RPMI8226 (cell line): ENCODE measurements at places on chromosomes 16 and 17.

DNA sequence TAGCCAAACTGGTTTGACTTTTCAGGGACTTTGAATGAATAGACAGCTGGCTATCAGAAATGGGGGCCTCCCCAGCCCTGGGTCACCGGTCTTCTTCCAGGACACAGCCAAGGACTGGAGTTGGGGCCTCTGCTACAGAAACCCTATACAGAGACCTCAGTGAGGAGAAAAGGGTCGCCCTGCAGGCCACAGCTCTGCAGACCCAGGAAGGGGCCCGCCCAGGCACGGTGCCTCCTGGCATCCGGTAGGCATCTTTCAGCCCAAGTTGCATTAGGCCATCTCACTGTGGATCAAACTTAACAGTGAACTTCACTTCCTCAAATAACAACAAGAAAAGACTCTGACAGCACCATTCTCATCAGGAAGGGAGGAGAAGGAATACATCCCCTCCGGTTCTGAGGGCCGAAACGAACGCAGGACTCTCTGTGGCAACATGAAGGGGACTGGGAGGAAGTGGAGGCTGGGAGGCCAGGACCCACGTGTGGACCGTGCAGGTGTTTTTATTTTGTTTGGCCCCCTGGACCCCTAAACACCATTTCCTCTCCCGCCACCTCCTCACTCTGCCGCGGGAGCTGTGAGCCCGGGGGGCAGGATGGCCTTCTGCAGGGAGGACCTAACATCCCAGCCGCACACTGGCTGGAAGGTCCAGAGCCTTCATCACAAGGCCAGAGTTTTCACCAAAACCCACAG, 7.2 kb downstream of the SLC38A10 start:
- DNase-seq = no peak

DNA sequence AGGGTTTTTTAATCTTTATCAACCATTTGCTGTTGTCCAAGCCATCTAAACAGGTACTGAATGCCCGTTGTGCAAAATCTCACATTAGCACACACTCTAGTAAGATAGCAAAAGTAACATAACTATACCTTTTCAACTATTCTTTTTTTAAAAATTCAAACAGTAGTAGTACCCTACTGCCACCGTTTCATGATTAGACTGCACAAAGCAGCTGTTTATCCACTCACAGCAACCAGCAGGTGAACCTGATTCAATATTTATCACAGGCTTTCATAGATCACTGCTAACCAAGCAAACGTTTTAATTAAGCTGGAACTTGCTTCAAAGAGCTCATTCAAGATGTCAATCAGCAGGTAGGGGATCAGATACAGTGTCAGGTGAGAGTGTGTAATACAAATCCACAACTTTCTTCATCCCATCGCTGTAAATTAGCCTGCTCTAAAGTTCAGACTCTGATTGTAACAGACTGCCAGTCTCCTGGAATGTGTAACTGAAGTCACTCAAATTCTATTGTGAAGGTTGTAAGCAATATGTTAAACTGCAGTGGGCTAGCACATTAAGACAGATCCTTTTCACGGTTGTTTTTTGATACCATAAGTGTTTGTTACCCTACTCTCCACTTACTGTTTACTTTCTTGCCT, 47.3 kb downstream of the BRIP1 start:
- DNase-seq = no peak

DNA sequence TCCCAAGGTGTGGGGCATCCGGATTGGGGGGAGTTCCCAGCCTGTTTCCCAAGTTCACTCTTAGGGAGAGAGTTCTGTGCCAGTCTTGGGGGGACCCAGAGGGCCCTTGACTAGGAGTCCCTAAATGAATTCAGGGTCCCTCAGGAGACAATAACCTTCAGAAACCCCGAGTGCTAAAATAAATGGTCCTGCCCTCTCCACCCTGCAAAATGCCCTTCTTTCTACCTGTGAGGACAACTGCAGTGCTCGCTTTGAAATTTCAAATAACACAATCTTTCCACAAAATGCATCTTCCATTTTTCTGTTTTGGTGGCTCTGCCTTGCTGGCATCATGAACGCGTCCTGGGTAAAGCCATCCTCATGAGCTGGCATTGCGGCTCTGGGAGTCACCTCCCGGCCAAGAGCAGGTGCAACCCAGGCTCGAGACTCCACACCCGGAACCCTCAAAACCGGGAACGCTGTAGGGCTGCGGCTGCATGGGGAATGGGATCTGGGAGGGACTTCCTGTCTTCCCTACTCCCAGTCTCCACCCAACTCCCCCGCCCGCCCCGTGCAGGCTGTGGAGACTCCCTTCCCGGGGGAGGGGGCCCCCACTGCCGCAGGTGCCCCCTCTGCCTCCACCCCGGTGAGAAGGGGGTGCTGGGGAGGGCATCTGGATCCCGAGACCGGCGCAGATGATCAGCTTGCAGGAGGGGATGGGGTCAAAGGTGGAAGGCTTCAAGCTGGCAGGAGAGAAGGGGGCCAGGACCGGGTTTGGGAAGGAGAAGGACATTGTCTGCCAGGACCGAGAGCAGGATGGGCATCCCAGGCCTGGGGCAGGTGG, at the start of gene ZNF205:
ZNF205 (plus strand) TSS at position 529 of the 823 bp plus-strand sequence. CDS start 845 bp downstream, outside the sequence.
- peak; percentile 62 for DNase-seq

GRCh38 chr17:58232707-58233156, 5.7 kb upstream of the LPO start:
- DNase-seq = no peak

DNA sequence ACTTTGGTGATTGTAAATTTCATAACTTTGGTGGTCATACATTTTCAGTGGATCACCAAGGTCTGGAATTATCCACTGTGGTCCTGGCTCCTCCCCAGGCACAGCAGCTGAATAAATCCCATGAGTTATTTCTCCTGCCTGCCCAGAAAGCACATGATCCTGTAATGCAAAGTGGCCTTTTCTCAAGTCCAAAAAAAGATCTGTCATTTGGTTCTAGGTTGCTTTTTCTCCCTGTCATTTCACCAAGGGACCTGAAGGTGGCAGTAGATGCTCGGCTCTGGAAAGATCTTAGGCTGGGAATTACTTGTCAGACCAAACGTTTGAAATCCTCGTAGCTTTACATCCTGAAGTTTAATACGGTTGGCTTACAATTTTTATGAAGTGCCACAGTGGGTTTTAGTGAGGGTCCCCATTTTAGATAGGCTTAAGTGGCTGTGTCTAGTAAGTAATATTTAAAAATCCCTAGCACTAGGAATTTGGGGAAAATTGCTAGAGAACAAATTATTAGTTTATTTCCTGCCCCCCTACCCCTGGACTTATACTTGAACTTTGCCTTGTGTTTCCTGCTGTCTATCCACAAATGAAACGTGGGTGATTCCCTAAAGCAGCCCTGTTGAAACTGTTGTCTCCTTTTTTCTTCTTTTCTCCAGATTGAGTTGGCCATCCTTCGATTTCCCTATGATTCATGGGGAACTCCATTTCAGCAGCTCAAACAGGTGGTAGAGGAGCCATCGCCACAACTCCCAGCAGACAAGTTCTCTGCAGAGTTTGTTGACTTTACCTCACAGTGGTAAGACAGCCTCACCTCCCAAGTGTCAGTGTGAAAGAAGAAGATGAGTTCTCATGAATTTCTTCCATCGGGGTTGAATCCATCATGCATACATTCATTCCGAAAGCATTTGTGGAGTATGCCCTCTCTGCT, 111.7 kb downstream of the MAP2K6 start:
- DNase-seq = peak; percentile 37

DNA sequence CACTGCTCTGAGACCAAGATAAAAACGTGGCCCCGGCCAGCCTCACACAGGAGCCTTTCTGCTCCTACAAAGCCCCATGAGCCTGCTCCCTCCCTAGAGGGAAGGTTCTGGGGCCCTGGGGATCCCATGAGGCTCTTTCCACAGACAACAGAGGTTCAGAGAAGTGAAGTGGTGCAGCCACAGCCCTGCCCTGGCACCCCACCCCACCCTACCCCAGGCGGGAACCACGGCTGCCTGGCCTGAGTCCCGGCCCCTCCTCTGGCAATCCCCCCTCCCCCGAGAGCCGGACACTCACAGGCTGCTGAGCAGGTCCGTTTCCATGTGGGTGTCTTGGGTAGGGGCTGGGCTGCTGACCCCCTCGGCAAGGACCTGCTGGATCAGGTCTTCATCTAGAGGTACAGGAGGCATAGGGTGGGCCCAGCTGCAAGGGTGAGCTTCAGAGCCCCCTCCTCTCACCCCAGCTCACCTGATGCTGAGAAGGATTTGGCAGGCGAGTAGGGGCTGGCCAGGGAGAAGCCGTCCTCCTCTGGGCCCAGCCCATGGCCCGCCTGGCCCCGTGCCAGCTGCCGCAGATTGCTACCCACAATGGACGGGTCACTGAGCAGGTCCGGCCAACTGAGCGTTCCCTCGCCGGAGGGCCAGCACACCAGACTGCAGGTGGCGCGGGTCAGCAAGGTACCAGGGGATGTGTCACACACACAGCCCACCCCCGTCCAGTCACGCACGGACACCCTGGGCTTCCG, 38.7 kb downstream of the PKD1 start:
- no peak for DNase-seq

DNA sequence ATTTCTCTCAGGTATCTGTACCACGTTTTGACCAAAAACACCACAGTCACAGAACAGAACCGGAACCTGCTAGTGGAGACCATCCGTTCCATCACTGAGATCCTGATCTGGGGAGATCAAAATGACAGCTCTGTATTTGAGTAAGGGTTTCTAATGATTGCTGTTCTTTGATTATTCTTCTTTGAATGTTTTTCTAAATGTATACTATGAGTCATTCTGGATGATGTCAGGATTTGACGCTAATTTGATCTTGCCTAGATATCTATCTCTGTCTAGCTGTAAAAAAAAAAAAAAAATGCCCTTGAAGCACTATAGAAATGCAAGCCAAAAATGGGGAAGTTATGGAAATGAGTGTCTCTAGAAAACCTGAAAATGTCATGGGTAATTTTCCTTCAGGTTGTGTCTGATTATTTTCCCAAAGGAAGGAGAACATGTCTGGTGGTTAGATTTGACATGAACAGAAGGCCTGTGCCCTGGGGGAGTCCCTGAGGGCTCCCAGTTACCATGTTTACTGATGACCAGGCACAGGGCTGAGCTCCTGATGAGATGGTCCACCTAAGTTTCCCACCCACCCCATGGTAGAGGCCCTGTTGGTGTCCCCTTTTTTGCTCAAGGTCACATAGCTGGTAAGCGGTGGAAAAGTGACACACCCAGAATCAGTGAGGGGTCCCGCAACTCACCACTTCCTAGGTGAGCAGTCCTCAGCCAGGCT, 13.6 kb downstream of the CLEC16A start:
- DNase-seq = no peak

GRCh38 chr16:75217389-75217851, 1.4 kb upstream of the CTRB1 start:
- no peak for DNase-seq

DNA sequence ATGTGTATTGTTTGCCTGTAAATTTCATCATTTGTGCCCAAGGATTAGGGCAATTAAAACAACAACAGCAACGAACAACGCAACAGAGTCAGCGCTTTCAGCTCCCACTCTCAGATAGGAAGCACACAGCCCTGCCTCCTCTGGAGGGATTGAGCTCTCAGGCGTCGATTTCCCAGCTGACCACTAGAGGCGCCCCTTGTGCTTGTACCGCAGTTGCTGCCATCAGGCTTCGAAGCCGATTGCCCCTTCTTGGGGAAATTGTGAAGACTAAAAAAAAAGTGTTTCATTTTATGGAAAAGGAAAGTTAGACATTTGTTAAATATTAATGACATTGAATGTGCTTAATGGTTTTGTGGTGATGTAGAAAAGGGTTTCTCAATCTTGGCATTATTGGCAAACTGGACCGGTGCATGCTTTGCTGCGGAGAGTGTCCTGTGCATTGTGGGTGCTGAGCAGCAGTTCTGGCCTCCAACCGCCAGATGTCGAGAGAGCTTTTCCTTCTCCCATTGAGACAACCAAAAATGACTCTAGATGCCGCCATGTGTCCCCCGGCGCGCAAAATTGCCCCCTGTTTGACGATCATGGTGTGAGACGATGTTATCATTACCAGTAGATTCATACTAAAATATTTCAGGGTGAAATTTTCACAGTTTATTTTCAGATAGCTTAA, 650.4 kb upstream of the RBFOX1 start:
- DNase-seq = peak; percentile 70

DNA sequence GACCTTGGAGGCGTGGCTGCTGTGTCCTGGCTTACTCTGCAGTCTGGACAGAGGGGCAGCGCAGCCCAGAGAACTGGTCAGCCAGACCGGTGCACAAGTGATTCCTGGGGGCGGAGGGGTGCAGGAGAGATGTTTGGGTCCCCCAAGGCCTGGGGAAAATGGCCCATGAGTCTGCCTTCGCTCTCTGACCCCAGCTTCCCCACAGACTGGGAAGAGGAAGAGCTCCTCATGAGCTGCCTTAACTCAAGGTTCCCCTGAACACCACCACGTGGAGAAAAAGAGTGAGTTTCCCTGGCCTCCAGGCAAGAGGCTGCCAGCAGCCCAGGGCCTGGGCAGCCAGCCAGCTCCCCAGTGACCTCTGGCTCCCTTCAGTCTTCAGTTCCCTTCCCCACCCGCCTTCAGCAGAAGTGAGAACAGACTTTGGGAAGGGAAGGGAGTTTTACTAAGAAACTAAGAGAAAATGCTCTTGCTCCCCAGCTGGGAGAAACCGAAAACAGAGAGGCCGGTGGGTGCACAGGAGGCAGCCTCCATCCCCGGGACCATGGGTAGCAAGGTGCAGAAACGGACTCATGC, 2.0 kb upstream of the C17orf99 start:
- peak; percentile 97 for DNase-seq

DNA sequence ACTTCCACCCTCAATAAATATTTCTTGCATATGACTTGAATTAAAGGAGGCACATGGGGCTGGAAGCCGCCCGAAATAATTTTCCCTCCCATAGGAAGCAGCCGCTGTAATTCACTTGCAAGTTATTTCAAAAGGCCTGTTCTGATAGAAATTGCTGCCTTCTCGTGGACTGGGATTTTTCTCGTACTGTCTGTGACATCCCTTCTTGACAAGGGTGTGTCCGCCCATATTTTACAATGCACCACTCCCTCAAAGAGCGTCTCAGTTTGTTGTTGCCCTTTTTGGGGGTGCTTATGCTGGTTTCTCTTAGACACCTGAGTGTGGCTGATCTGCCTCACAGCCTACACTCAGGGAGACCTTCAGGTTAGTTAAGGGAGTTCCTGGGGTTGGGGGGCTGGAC, 160.0 kb downstream of the MSI2 start:
- no peak for DNase-seq

- no peak for DNase-seq
These were observed 30.4 kb downstream of the NLRC5 start for GRCh38 chr16:57019746-57020145.

- no peak for DNase-seq
These were observed 38.5 kb downstream of the VPS53 start for GRCh38 chr17:676060-676700.
